ENCODE measurements at places on chromosomes 5 and 9.
A peak's percentile ranks its signal among the peaks of the same experiment; 100 is the strongest.

GRCh38 chr9:120737416-120738165 is 23.3 kb upstream of the MEGF9 start:
- DNase-seq, result no peak

DNA sequence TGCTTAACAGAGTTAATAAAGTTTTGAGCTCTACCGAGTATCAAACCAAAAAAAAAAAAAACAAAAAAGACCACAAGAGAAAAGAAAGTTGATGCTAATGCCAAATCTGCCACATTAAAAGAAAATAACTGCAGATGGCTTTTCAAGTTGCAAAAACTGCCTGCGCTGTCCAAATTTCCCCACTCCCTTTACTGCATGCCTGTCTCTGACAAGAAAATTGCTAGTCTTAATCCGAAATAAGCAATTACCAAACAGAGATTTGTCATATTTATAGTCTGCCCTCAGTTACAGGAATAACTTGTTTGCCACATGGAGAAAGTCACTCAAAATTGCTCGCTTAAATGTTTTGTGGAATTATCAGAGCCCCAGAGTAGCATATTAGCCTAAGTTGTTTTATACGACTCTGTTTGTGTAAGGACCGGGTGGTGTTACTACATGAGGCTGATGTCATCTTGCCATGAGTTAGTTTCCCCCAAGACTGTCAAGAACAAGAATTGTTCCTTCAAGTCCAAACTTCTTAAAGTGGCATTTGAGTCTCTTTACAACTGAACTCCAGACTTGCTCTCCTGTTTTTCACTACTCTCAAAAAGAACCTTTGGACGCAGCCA is 160.9 kb downstream of the CEP120 start:
- DNase-seq, result no peak

- no peak for DNase-seq
Measured at GRCh38 chr5:33423018-33423630, 17.6 kb upstream of the TARS1 start.

DNA sequence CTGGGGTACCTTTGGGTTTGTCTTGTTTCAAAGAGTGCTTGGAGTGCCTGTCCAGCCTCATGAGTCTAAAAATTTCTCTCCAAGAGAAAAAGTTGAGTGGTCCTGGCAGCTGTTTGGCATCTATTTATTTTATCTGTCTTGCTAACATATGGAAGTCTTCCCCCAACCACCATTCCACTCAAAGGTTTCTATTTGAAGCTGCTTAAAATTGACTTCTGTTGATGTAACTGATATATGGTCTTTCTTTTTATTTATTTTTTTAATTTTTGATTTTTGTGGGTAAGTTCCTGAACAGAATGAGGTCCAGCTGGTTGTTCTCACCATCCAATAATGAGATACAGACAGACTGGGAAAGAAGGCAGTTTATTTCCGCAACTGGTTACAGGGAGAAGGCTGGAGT is 178.7 kb upstream of the SGCD start:
- no peak for DNase-seq

DNA sequence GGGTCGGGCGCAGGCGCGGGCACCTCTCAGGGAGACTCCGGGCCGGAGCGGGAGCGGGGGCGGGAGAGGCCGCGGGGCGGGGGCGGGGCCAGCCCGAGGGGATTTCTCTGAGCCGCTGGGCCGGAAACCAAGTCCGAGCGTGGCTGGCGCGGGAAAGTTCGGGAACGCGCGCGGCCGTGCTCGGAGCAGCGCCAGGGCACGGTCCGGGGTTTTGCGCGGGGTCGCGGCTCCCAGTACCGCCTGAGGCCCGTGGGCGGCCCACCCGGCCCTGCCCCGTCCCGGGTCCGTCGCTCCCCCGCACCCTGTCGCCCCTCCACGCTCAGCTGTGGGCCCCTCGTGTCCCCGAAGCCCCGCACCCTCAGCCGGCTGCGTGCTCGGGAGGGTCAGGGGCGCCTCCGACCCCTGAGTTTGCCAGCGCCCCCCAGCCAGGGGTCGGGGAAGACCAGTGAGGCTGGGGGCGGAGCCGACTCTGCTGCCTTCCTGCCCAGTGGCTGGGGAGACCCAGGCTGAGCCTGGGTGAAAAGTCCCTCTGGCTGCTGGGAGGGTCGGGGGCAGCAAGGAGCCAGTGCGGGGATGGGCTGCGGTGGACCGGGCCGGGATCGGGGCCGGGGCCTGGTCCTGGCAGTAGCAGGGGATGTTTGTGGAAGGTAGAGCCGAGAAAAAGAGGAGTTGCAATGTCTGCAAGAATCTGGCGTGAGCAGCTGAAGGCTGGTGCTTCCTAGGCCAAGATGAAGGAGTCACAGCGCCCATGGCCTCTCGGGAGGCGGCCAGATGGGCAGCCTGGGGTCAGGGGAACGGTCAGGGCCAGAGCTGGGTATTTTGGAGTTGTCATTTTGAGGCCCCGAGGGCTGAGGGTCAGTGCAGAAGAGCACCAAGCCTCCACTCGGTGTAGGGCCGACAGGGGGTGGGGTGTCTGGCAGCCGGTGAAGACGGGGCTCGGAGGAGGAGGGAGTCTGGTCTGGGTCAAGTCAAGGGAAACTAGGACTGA is 588 bp downstream of the TRAF2 start:
- peak; percentile 85 for DNase-seq

DNA sequence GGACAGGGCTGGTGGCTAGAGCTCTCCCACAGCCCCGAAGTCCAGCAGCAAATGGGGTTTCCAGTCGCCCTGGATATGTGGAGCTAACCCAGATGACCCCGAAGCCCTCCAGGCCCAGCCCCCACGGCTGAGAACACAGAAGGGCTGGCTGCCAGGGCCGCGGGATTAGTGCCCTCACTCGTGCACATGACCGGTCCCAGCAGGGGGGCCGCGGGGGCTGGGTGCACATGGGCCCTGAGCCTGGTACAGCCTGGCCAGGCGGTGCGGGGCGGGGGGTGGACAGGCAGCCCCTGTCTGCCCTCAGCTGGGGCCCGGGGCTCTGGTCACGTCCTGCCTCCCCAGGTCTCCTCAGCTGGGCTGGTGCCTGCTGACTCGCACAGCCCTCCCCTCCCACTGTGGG is 5.9 kb downstream of the SSNA1 start:
- DNase-seq, result no peak

DNA sequence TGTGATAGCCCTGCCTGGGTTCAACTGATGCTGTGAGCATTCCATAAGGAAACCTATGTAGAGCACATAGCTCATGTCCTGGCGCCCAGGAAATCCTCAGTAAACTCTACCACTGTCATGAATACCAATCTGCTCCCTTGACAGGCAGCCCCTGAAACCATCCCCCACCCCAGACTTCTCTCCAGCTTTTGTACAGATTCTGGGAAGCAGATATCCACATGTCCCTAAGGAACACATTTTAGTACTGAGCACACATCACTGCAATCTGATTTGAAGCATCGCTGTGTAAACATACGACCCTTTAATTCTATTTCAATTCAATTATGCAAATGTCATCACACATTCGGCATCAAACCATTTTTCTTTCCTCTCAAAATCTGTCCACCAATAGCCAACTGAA is 89.5 kb upstream of the FSTL4 start:
- no peak for DNase-seq

DNA sequence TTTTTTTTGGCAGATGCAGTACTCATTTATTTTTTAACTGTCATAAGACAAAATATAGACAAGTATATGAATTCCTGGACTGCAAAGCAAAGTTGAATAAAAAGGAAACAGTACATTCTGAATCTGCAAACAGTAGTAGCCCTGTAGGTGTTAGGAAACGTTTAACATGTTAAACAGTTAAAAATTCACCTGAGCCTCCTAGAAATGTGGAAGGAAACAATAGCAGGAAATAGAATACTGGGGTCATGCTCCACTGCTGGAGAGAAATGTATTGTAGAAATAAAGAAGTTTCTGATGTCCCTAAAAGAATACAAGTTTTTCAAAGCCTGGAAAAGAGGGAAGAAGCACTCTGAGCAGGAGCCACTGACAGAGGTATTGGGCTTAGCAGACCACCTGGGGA is 866.0 kb downstream of the PTPRD start:
- no peak for DNase-seq

- no peak for DNase-seq
Measured at GRCh38 chr9:134909511-134910481, 7.9 kb downstream of the FCN1 start.

- no peak for DNase-seq
Measured at GRCh38 chr5:66518052-66518451, 78.1 kb upstream of the MAST4 start.

DNA sequence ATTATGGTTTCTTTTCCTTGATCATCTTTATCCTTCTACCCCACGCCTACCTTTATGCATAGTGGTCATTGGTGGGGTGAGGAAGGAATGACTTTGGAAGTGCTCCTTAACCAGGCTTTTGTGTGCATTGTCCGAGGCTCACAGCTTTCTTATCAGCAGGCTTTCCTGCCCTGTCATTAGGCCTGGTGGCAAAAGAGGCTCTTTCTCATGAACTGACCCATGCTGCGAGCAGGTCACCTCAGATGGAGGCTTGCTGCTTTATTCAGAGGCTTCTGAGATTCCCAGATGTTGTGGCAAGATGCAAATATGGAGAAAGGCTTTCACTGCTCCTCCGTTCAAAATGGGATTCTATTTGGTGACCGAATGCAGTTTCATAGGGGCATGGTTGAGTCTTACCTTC is 57.4 kb upstream of the DMRTA1 start:
- no peak for DNase-seq

DNA sequence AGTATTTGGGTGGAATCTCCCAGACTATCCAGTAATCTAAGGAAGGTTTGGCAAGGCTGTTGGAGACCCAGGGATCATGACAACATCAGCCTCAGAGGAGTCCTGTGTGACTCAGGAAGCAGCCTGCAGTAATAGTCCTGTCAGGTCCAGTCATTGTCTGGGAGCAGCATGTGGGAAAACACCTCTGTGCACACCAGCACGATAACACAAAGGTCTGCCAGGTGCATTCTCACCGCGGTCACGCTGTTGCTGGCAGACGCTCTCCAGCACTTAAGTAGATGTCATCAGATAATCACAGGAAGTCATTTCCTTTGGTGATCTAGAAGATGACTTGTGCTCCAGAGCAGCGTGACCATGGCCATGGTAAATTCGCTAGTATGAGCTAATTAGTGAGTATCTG is 99.2 kb upstream of the IQGAP2 start:
- peak; percentile 51 for DNase-seq

GRCh38 chr5:17212191-17212590 is 5.2 kb upstream of the BASP1 start:
- no peak for DNase-seq

- DNase-seq, result no peak
Measured at GRCh38 chr5:74122175-74122574, 496.2 kb downstream of the ARHGEF28 start.

DNA sequence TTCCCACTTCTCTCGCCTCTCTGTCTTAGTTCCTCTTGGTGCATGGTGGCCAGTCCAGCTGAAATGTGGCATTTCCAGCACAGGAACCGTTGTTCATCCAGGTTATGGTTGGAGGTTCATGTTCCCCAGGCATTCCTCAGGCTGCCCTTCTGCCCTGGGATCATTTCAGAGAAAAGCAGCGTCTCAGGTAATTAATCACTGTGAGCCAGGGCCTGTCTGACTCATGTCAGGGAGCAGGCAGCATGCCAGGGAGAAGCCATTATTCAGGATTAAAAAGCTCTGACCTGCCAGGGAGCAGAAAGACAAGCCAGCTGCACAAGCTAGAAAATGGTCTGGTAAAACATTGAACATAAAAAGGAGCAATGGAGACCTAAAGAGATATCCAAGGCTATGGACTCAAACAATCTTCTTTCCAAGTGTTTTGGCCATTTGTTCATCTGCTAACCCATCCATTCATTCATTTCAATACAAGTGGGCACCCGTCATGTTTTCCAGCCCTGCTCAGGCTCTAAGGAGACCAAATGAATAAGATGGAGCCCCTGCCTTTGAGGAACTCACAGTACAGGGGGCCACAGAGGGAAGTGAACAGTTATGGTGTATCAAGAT is 241.4 kb downstream of the DRD1 start:
- no peak for DNase-seq

DNA sequence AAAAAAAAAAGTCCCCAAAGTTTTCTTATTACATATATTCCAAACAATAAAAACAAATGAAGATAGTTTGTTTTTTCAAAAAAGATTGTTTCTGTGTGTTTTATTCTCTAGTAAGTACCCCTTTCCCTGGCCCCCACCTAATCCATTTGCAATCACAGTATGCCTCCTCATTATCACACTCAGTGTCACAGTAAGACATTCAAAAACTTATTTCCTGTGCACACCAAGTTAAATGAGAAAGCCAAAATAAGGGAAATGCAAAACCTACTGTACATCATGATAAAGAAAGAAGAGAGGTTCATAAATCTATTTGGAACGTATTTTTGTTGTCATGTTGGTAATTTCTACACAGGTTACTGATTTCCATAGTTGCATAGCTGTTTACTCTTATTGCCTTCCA is 62.3 kb downstream of the ST8SIA4 start:
- DNase-seq, result no peak

DNA sequence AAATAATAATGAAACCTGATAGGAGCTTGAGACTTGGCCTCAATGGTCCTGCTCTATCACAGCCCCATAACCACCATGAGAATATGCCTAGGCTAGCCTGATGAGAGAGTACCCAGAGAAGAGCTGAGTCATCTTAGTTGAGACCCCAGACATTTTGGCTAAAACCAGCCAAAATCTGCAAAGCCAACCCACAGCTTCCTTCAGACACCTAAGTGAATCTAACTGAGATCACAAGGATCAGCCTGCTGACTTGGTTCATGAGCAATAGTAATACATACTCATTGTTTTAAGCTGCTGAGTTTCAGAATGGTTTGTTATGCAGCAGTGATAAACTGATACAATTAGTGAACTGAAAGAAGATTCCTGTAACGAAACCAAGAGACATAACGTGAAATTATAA is 473.7 kb upstream of the PTGER4 start:
- DNase-seq, result no peak

DNA sequence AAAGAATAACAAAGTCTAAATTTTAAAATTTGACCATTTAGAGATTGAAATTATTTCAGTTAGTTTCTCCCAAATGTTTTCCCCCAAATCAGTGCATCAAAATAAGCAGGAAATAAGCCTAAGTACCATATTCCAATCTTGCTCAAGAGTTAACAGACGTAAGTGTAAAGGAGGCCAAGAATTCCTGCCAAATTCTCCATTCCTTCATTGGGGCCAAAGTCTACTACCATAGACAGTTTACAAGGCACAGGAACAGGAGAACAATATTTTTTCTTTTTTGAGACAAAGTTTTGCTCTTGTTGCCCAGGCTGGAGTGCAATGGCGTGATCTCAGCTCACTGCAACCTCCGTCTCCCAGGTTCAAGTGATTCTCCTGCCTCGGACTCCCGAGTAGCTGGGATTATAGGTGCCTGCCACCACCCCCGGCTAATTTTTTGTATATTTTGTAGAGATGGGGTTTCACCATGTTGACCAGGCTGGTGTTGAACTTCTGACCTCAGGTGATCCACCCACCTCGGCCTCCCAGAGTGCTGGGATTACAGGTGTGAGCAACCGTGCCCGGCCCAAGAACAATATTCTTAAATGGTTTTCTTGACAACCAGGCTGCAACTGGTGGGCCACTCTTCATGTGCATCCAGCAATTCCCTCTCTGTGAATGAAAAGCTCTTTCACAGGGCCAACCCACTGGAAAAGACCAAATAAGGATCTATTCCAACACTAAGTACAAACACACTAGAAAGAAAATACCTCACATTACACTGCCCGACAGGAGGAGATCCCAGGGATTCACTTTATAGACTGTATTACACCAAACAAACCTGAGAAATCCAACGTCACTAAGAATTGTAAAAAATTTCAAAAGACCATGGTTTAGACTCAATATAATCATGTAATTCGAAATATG is 127.7 kb downstream of the MAPKAP1 start:
- no peak for DNase-seq

GRCh38 chr9:7320139-7320538 is 479.4 kb downstream of the DMAC1 start:
- DNase-seq, result no peak
